ENCODE measurements at places on chromosomes 2 and 18.
A peak's percentile ranks its signal among the peaks of the same experiment; 100 is the strongest.

DNA sequence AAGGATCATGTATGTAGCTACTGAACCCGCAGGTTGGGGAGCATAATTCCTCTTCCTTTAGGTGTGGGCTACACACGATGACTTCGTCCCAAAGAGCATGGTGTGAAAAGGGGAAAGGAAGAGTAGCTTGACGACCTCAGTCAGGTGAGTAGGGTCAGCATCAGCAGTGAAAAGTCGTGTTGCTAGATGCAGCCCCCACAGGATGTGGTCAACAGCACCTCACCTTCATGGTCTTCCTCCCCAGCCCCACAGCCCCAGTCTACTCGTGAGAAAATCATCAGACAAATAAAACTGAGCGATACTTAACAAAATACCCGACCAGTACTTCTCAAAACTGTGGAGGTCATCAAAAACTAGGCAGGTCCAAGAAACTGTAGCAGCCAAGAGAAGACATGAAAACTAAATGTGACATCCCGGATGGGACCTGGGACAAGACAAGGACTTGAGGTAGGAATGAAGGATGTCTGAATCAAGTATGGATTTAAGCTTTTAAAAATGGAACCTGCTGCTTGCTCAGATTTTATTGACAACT, 77.5 kb upstream of the NFATC1 start:
- no peak for DNase-seq

DNA sequence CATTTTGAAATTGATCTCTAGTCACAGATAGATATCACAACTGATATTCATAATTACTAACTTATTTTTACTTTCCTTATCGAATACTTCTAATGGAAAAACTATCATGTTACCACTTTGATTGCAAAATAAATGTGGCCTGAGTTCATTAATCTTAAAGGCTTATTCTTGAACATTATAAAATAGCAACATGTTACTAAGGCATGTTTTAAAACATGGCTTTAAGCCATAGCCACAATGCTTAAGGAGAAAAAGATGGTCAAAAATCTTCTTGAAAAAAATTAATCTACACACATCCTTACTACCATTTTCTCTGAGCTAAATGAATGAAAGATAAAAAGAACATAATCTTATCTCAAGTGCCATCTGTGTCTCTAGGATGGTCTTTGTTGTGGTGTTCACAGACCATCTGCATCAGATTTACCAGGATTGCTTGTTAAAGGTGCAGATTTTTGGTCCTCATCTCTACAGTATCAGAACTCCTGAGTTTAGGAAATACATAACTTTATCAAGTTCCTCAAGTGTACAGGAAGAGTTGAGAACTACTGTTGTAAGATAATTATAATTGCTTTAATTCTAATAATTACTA, 15.3 kb downstream of the MTX2 start:
- no peak for DNase-seq

DNA sequence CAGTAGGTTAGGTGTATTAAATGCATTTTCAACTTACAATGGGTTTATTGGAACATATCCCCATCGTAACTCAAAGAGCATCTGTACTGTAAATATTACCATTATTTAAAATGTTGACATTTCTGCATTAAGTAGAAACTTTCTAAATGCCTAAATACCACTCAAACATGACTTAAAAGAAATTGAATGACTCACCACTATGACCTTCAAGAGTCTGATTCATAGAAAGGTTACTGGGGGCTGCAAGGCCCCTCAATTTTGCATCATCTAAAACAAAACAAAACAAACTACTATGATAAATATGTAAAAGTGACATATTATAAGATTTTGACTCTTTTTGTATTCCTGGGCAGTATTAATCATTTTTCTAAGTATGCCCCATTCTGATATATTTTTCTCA, 7.6 kb downstream of the WDR35 start:
- no peak for DNase-seq

DNA sequence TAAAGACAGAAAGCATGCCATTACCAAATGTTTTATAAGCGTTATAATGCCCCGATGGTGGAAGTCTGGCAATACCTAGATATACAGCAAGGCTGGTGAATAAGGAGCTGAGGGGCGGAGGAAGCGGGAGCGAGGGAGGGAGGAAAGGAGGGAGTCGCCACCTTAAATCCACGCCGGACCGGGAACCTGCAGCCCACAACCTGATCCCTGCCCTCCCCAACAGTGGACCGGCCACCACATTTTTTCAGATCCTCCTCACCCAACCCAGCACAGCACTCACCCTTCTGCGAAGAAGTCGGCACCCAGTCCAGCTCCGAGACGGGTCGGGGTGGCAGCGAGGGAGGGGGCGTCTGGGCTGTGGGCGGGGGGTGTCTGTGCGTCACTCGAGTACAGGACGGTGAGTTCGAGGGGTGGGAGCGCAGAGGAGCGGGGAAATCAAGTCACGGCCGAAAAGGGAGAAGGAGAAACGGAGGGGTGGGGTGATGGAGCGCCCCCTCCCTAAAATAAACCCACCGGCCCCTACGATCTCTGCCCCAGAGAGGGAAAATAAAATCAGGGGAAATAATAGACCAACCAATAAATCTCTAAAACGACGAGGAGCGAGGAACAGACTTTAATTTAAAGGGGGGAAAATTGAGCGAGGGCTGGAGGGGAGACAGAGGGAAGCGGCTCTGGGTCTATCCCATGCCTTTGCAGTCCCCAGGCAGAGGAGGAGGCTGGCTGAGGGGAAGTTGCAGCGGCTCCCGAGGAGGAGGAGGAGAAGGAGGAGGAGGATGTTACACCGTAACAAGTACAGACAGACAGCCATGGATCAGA, 96.5 kb upstream of the SERTAD2 start:
- peak; percentile 67 for DNase-seq

DNA sequence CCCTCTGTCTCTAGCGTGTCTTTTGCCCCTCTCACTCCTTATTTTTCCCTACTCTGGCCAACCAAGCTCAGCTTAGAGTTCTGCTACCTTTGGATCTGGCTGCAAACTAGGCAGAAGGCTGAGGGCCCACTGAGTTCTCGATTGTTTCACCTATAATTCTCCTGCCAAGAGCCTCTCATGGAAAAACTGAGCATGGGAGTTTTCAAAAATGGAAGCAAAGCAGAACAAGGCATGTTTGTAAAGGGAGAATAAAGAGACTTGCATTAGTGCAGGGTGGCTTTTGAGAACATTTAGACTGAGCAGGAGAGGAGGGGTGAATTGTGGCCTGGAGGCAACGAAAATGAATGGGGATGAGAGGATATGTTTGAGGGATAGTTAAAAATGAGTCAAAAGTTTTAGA, 45.9 kb downstream of the FSHR start:
- no peak for DNase-seq

- no peak for DNase-seq
Measured at GRCh38 chr18:3014503-3015203, 1.7 kb upstream of the LPIN2 start.

- no peak for DNase-seq
Measured at GRCh38 chr2:108908713-108909070, 80.3 kb downstream of the EDAR start.

DNA sequence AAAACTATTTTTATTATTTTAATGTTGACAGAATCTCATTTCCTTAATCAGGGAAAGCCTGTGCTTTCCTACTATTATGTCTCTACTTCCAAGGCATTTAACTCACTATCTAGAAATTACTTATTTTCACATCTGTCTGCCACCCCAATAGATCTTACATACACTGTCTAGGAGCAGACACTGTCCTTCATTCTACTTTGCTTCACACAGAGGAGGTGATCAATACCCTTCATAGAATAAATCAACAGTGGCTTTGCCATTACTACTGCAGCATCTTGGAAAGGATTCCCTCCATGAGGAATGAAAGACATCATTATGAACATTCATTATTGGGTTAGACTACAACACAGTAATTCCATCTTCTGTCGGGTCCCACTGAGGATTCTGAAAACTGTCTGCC, 31.7 kb downstream of the CDH20 start:
- no peak for DNase-seq

DNA sequence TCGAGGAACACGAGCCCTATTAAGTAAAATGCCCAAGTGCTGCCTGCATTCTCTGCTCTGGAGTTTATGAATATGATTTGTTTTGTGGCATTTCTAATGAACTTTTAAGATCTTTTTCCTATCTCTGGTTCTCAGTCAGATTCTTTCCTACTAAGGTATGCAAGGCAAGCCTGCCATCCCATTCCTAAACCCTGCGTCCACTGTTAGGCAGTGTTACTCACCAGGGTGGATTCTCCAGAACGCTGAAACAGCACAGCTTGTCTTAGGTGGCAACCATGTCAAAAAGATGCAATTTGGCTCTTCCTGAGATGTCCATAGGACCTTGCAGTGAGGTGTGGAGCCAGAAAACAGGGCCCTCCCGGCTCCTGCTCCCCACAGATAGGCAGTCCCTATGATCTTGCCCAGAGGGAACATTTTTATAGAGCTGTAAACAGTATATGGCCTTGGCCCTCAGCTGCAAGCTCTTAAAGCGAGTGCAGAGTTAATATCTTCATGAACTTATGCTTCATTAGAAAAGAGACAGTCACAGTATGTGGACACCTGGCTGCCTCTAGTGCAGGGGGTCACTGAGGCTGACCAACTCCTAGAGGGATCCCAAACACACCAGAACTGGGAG, 84.4 kb downstream of the TPGS2 start:
- no peak for DNase-seq

DNA sequence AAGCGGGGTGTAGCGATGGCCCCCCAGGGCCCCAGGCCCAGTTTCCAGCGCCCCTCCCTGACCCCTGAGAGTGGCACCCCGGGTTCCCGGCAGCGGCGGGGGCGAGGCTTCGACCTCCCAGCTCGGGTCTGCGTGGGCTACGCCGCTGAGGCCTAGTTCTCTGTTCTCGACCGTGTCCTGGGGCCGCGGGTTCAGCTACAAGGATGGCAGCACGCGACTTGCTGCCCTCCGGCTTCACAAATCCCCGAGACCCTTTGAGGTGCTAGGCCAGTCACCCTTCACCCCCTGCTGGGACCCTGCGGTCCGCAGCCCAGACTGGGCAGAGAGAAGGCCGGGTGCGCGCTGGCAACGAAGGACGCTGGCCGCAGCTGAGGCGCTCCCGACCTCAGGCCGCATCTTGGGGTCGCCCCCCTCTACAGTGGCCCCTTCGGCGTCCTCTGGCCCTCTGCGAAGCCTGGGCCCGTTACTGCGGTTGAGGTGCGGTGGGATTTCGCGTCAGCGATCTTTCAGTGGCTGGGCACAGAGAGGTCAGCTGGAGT, 1.2 kb downstream of the OTX1 start:
- no peak for DNase-seq

- DNase-seq, result no peak
Measured at GRCh38 chr2:201925056-201925455, 108.6 kb upstream of the FZD7 start.

DNA sequence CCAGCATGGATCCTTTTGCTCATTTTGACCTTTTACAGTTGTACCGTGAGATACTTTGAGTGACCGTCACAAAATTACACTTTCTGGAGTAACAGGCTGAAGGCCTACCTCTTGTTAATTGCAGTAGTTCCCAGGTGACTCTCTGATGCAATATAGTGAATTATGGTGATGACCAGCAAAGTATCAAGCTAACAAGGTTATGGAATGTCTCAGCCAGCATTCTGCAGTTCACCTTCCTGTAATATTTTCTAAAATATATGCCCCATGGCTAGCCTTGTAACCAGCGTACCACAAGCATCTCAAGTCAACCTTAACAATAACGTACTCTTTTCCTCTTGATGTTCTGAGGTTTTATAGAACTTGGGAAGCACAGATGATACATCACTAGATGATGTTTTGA, 234.7 kb downstream of the LTBP1 start:
- DNase-seq, result no peak

- no peak for DNase-seq
Measured at GRCh38 chr18:7341581-7342337, 110.9 kb downstream of the LRRC30 start.

DNA sequence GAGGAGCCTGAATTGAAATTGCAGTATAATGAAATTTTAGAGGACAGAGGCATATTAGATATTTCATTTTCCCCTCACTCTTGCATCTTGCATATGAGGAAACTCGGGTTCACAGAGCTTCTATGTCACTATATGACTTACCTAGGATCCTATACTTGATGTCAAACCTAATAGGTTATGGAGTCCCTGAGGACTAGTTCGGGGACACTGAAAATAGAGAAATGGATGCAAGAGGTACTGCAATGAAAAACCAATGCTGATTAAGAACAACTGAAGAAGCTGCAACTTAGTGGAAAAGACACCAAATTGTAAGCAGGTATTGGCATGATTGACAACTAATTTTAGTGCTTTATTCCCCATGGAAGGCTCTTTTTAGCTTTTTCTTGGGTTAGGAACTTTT, 210.1 kb downstream of the IKZF2 start:
- DNase-seq, result no peak

GRCh38 chr2:182299632-182300031, 127.2 kb downstream of the PDE1A start:
- no peak for DNase-seq

GRCh38 chr18:23583071-23583865, 3.0 kb downstream of the NPC1 start:
- DNase-seq, result no peak

- DNase-seq, result no peak
Measured at GRCh38 chr2:231932985-231933915, 7.1 kb upstream of the NPPC start.

DNA sequence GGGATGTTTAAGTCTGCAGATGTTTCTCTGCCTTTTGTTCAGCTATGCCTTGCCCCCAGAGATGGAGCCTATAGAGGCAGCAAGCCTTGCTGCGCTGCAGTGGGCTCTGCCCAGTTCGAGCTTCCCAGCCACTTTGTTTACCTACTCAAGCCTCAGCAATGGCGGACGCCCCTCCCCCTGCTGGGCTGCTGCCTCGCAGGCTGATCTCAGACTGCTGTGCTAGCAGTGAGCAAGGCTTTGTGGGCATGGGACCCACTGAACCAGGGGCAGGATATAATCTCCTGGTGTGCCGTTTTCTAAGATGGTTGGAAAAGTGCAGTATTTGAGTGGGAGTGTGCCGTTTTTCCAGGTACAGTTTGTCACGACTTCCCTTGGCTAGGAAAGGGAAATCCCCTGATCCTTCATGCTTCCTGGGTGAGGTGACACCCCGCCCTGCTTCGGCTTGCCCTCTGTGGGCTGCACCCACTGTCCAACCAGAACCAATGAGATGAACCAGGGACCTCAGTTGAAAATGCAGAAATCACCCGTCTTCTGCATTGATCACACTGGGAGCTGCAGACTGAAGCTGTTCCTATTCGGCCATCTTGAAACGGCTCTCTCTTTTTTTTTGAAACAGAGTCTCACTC, 27.6 kb upstream of the ADAM23 start:
- DNase-seq, result no peak

GRCh38 chr18:77733292-77733903, 483.8 kb downstream of the GALR1 start:
- no peak for DNase-seq

GRCh38 chr18:63848159-63848558, 39.3 kb upstream of the SERPINB2 start:
- no peak for DNase-seq

- DNase-seq, result no peak
Measured at GRCh38 chr18:56511996-56512395, 126.4 kb downstream of the TXNL1 start.
